Stimulated activated CD4-positive, alpha-beta T cell treated with anti-CD3 and anti-CD28 coated beads, Interleukin-2, amount 100 ng/mL, for 4 hours (primary cell): ENCODE measurements at places on chromosomes 2 and 18.
A peak's percentile ranks its signal among the peaks of the same experiment; 100 is the strongest.

- no peak for DNase-seq
Observed at GRCh38 chr18:2939317-2939716, 73.6 kb downstream of the LPIN2 start.

DNA sequence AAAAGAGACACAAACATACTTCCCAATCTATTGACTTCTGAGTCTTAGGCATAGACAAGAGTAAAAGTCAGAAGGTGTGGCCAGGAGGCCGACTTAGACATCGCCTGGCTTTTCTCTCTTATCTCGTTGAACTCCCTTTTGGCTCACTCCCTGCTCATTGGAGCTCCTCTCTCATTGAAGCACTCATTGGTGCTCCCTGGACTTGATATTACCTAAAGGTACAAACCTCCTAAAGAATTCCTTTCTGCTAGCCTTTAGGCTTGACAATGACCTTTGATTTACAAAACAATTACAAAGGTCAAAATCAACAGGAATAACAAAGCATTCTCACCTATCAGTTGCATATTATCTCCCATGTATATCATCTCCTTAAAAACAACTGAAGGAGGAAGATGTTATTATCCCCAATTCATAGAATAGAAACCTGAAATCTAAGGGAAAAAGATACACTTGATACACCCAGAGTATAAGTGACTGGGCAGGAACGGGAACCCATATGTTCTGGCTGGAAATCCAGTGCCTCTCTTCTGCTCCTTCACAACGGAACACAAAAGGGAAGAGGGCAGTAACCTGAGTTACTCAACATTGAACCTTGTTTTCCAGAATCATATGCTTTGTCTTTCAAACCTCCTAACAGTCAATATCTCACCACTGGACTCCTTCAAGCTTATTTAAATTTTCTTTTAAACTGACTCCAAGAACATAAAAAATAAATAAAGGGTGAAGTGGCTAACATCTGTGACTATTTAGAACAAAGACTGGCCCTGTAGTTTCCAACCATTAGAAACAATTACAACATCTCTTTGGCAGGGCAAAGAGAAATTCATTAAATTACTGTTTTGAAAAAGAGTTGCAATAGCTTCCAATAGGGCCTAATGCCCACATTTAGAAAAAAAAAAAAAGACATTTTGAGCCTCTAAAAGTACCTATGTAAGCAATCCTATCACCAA lies 1247.9 kb downstream of the LRP1B start:
- no peak for DNase-seq

GRCh38 chr2:238286551-238286950 lies 1.9 kb downstream of the PER2 start:
- DNase-seq: no peak

DNA sequence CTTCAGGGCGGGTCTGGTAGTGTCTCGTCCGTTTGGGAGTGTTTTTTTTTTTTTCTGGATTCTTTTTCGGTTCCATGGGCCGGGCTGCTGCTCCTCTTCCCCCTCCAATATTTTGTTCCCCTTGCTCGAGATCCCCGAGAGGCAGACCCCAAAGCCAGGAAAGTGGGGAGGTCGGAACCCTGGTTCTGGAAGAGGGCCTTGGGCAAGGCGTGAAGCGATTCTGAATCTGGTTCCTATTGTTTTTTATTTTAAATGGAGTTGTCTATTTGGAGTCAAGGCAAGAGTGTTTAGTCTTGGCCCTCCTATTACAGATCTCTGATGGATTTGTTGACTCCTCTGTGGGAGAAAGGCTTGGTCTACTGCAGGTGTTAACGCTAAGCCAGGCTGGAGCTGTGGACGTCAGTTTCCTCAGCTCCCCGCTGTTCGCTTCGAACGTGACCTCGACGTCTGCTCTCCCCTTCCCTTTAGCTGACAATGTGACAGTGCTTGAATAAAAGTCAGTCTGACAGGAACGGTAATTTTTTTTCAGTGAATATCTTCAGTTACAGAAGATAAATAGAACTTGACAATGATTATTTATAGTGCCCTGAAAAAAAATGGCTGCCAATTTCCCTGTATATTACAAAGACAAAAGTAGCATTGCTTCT lies 683 bp upstream of the DNAJC27 start:
- peak; percentile 6 for DNase-seq

DNA sequence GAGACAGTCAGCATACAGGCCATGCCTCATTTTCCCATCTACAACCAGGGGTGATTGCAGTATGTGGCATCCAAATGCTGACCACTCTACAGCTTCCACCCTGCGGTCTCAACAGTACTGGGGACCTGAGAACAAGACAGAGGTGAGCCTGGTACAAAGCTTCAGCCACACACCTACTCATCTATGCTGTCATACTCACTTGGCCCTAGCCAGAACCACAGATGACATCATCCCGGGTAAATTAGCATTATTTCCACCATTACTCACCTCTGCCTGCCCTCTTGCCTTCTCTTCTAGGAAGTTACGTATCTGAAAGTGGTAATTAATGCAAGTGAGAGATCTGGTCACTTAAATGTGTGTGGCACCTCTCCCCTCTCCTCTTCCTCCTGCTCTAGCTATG lies 208.2 kb upstream of the ARL4C start:
- DNase-seq: no peak

- DNase-seq: no peak
Observed at GRCh38 chr2:160062292-160063005, at the start of gene PLA2R1. Gene PLA2R1 (minus strand): TSS chr2:160062615. CDS start chr2:160062403, 212 bp downstream.

- no peak for DNase-seq
Observed at GRCh38 chr2:178057179-178057680, 15.3 kb downstream of the PDE11A start.

DNA sequence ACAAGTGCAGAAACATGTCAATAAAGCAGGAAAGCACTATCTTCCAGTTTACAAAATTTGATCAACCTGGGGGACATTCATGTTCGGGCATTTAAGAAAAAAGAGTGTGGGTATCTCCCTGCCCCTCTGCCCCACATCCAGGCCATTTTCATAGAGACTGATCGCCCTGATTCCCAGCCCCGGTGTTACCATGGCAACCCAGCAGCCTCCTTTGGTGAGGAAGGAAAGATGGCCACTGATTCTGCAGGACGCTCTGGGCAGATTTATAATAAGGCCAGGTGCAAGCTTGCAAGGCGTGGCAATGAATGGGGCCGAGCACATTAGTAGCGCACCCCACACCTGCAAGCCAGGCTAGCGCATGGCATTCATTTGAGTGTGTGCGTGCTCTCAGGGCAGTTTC lies 36.7 kb upstream of the ARL4C start:
- no peak for DNase-seq

- DNase-seq: no peak
Observed at GRCh38 chr2:25787020-25787419, 91.3 kb downstream of the ASXL2 start.

- DNase-seq: no peak
Observed at GRCh38 chr2:16218625-16219024, 278.3 kb downstream of the MYCN start.

- DNase-seq: no peak
Observed at GRCh38 chr2:1995987-1996386, 251.7 kb upstream of the PXDN start.

- DNase-seq: no peak
Observed at GRCh38 chr18:50161597-50162205, 33.2 kb downstream of the MYO5B start.

GRCh38 chr2:68698567-68699377 lies 35.8 kb upstream of the ARHGAP25 start:
- no peak for DNase-seq

GRCh38 chr2:79789811-79790210 lies 277.0 kb downstream of the CTNNA2 start:
- no peak for DNase-seq

- no peak for DNase-seq
Observed at GRCh38 chr2:53969968-53970723, 647 bp downstream of the PSME4 start.

GRCh38 chr2:128384446-128384845 lies 65.8 kb upstream of the HS6ST1 start:
- DNase-seq: no peak

DNA sequence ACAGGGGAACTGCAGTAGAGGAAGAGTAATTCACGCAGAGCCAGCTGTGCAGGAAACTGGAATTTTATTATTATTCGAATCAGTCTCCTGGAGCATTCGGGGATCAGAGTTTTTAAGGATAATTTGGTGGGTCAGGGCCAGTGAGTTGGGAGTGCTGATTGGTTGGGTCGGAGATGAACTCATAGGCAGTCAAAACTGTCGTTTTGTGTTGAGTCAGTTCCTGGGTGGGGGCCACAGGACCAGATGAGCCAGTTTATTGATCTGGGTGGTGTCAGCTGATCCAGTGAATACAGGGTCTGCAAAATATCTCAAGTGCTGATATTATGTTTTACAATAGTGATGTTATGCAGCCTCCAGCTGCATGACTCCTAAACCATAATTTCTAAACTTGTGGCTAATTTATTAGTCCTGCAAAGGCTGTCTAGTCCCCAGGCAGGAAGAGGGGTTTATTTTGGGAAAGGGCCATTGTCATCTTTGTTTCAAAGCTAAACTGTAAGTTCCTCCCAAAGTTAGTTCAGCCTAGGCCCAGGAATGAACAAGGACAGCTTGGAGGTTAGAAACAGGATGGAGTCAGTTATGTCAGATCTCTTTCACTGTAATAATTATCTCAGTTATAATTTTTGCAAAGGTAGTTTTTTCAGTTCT lies 67.0 kb downstream of the ASAP2 start:
- DNase-seq: no peak

DNA sequence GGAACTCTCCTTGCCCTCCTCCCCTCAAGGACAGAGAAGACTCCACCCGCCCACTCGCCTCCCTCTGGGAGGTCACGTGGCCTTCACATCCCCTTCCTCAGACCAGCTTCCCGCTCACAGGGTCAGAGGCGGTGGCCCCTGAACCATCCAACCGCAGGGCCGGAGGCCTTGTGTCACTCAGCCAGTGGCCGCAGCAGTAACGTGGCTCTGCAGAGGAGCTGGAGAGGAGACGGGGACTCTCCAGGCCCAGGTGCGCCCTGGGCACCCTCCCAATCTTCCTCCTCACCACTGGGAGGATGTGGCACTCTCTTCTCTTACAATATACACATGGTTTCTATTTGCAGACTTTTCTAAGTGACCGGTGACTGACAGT lies 161.7 kb downstream of the TWIST2 start:
- no peak for DNase-seq

- DNase-seq: no peak
Observed at GRCh38 chr2:44342854-44343253, 18.4 kb downstream of the PREPL start.
